Upper lobe of left lung (tissue), 6 donors: ENCODE measurements at places on chromosomes 2 and 18. TPM values are rescaled to one million over a fixed set of nuclear protein-coding genes. Genes with fewer than 3 reads are reported as not detected.

CNTNAP5 gene
- not detected for total RNA-seq

DNA sequence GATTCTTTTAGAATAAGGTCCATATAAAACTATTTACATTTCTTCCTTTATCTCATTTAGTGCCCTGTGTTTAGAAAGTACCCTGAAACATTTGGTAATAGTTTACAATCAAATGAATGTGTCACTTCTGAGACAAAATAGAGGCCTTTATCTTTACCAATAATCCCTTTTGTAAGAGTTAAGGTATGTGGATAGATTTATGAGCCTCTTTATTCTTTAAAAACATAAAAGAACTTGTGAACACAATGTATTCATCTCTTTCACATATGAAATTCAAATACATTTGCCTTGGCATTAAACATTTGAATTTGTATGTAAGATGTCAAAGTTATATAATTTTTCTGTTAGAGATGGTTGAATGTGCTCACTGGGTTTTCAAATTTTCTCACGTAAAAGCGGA is 180.5 kb upstream of the CWC22 start:
- no peak for DNase-seq

- DNase-seq: no peak
Measured at GRCh38 chr2:219918944-219919343, 291.5 kb downstream of the SLC4A3 start.

- no peak for DNase-seq
Measured at GRCh38 chr18:31658670-31659575, 25.5 kb downstream of the B4GALT6 start.

- no peak for DNase-seq
Measured at GRCh38 chr2:217958884-217959225, 43.9 kb downstream of the TNS1 start.

- no peak for DNase-seq
Measured at GRCh38 chr2:221486106-221486505, 86.0 kb downstream of the EPHA4 start.

- no peak for DNase-seq
Measured at GRCh38 chr2:96108541-96109360, 7.6 kb downstream of the ADRA2B start.
